Cardiac fibroblast (primary cell): ENCODE measurements at places on chromosomes 5 and 9.

- no peak for DNase-seq
Measured at GRCh38 chr9:534886-535285, 306.6 kb upstream of the DMRT1 start.

GRCh38 chr9:120536094-120536493 is 43.9 kb downstream of the CDK5RAP2 start:
- DNase-seq: no peak

- no peak for DNase-seq
Measured at GRCh38 chr9:86939321-86939720, 8.0 kb downstream of the GAS1 start.

DNA sequence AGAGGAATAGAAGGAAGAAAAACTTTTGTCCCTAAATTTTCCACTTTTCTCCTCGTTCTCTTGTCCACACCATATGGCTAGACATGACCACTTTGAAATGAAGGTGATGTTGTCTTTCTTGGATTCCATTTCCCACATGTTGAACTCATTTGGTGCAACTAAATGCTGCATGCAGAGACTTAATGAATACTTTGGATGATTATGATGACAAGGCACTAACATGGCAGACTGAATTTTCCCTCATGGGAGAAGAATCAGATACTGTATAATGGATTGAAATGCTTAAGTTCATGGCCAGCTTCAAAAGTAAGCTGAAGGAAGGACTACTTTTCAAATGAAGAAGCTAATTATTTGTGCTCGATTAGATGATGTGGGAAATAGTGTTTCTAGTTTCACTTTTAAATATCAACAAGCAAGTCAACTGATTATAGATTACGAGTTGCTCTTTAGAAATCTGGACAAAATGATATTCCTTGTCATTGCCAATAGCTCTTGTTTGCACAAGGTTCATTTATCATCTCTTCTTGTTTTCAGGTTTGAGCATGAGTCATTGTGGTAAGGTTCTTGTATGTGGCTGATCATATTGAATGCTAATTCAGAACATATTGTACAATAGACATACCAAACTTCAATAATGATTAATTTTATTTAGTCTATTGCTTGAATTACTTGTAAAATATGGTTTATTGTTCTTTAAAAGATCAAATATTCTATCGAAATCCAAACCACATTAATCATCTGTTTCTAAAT is 501.3 kb upstream of the FTMT start:
- DNase-seq: no peak

GRCh38 chr5:55908804-55909203 is 57.6 kb downstream of the IL31RA start:
- DNase-seq: no peak

GRCh38 chr5:30918171-30918570 is 275.3 kb upstream of the CDH6 start:
- peak; percentile 38 for DNase-seq

GRCh38 chr5:1330847-1331831 is 13.8 kb downstream of the CLPTM1L start:
- DNase-seq: no peak

DNA sequence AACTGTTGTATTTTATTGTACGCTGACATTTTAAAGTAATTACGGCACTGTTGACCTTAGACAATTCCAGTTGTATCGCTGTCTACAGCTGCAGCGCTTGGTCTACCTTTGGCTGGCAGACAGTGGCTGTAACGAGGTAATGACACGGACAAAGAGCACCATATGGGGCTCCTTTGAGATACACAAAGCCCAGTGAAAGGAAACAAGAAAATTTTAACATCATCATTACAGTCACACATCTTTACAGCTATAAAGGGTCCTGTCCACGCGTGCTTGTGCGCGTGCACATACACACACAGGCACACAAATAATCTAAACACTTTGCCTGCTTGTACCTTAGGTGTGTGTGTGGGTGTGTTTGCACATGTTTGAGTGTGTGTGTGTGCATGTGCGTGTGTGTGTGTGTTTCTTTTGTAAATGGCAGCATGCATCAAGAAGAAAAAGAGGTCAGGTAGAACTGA is 946.0 kb downstream of the NR2F1-AS1 start:
- DNase-seq: no peak

DNA sequence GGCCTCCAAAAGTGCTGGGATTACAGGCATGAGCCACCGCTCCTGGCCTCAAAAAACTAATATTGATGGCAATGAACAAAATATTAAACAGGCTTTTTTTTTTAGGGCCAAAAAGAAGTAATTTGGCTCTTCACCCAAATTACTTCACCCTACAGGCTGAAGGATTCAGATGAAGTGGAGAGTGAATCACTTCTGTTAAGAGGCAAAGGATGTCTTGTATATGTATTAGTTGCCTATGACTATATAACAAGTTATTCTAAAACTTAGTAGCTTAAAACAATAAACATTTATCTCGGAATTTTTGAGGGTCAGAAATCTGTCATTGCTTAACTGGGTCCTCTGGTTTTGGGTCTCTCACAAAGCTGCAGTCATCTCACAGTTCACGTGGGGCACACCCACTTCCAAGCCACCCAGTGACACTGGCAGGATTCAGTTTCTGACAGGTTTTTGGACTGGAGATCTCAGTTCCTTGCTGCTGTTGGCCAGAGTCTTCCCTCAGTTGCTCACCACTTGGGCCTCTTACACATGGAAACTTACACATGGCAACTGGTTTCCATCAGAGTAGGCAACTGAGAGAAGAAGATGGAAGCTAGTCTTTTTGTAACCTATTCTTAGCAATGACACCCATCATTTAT is 66.7 kb downstream of the IQGAP2 start:
- no peak for DNase-seq

DNA sequence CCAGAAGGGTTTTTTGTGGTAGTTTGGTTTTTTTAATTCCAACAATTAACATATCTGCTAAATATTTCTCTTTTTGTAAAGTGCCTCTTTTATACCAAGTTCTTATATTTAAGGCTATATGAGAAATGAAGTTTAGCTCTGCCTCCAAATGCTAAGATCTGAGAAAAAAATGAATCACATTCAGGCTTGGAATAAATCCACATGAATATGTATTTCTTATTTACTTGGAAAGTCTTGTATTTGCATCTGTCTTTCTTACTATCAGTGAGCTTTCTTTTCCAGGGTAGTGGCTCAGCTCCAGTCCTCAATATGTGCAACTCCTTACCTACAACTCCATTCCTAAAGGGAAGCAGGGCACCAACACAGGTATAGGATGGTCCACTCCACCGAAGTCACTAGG is 127.9 kb downstream of the GLIS3 start:
- no peak for DNase-seq

GRCh38 chr9:27529316-27530278 is at the start of gene MOB3B:
Gene MOB3B (minus strand): TSS chr9:27529814. CDS start chr9:27455550, 74,264 bp downstream.
- DNase-seq: peak; percentile 77

DNA sequence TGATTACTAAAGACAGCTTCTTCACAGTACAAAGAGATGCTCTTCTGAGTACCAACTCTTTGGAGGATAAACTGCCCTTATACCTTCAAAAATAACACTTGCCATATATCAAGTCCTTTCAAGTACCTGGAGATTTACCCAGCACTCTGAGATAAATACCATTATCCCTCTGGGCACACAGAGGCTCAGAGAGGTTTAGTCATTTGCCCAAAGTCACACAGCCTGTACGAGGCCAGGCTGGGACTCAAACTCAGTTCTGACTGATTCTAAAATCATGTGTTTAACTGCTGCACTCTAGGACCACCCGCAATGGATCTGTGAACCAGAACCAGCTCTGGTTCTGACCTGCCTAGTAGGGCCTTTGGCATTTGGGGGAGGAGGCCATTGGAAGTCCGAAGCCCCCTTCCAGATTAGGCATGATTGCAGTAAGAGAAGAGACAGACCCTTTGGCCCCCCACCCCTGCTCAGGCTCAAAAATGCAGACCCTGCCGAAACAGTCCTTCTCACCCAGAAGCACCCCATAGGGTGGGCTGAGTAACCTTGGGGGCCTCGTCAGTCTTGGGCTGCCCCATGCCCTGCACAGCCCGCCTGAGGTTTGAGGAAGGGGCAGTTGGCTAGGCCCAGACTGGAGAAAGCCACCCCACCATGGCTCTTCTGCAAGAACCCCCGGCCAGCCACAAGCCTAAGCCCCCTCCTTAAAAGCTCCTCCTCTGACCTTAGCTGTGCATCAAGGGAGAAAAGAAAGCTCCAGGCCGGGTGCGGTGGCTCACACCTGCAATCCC is 32.8 kb upstream of the IL17B start:
- DNase-seq: peak; percentile 6

- DNase-seq: peak; percentile 60
Measured at GRCh38 chr5:171750311-171750788, 35.3 kb upstream of the SMIM23 start.

DNA sequence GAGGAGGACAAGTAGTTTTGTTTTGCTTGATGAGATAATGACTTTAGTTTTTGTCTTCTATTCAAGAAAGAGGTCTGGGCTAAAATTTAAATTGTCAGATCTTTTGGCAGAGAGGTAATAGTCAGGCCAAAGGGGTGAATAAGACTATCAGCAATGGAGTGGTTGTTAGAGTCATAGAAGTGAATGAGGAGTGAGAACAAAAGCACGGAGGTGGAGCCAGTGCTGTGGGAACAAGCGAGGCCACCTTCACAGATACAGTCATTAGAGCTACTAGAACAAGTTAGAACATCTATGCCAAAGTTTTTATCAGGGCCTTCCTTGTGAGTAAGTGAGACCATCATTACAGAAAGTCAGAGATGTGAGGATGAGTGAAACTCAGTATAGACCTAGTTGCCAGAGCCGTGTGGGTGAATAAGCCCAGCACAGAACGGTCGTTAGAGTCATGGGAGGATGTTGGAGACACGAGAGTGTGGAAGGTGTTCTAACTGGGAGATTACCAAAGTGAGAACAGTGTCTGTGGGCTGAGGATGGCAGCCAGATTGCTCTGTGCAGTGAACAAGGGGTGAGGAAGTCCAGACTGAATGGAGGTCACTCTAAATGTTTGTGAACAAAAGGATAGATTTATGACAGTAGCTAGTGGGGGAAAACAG is 135.1 kb downstream of the RPS23 start:
- DNase-seq: no peak

DNA sequence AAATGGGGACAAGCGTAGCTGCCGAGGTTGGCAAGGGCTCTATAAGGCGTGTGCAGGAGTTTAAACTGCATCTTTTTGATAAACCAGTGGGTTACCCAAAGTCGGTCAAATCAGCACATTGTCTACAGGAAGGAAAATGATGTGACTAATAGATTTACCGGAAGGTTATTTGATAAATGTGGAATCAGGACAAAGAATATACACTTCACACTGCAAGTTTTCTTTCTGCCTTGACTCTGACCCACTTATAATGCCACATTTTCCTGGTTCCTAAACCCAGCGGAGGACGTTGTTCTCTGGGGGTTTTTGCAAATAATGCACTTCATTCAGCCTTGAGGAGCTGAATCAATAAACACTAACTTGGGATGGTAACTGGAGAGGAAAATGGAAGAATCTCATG is 76.8 kb downstream of the TTLL11 start:
- DNase-seq: no peak

DNA sequence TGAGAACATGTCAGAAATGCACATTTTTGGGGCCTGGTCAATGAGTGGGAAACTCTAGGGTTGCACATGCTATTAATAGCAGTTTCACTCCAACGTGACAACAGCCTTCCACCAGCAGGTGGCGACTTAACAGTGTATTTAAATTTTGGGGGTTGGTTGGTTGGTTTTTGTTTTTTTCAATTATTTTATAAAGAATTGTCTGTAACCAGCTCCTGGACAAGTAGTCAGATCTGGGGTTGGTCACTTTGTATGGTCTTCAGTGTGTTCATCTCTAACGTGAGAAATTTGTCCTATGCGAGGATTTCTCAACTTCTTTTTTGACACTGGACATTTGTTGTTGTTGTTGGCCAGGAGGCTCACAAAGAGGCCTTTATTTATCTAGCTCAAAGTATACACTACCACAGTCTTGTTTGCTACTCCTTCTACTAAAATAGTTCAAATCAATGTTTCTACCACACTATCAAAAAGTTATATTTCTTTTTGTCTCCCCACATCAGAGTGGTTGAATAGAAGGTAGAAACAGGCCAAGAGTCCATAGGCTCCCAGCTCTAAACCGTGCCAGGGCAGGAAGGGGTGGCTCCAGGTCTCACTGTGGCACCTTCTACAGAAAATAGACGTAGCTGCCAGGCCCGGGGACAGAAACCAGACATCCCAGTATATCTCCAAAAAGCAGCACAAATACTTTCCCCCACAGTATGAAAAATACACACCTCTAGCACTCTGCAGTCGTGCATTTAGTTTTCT is 110.4 kb downstream of the TRPM6 start:
- DNase-seq: peak; percentile 72

GRCh38 chr5:6115852-6116251 is 262.5 kb downstream of the MED10 start:
- no peak for DNase-seq

DNA sequence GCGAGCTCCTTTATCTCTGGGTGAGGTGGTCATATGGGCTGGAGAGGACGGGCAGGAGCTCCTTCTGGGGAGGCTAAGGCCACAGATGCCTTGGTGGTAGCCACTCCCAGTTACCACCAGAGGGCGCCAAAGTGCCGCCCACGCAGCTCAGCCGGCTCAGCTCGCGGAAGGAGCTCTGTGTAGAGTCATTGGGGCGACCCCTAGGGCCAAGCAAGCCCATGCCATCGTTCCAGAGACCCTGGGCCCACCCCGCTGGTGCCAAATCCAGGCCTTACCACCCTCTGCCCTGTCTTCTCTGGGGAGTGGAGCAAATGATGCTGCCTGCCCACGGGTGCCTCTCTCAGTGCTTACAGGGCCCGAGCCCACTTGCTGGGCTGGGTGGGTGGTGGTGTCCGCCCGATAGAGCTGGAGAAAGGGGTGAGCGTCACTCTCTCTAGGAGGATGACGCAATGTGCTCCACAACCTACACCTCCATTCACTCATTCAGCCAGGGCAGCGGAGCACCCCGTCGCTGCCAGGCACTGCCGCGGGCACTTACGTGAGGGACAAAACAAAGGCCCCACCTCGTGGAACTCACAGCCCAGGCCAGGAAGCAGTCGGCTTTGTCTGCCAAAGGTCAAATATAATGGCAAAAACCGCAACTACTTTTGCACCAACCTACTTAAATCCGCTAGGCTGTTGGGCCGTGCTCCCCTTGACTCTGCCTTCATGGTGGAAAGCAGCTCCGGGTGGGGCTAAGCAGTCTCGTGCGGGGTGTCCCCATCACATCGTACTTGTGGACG is 13.8 kb downstream of the TSPAN17 start:
- peak; percentile 81 for DNase-seq

GRCh38 chr5:96565582-96566265 is 96.5 kb upstream of the CAST start:
- DNase-seq: peak; percentile 94
